Gastrocnemius medialis (tissue), 4 donors: ENCODE measurements at places on chromosomes 7 and 10.

DNA sequence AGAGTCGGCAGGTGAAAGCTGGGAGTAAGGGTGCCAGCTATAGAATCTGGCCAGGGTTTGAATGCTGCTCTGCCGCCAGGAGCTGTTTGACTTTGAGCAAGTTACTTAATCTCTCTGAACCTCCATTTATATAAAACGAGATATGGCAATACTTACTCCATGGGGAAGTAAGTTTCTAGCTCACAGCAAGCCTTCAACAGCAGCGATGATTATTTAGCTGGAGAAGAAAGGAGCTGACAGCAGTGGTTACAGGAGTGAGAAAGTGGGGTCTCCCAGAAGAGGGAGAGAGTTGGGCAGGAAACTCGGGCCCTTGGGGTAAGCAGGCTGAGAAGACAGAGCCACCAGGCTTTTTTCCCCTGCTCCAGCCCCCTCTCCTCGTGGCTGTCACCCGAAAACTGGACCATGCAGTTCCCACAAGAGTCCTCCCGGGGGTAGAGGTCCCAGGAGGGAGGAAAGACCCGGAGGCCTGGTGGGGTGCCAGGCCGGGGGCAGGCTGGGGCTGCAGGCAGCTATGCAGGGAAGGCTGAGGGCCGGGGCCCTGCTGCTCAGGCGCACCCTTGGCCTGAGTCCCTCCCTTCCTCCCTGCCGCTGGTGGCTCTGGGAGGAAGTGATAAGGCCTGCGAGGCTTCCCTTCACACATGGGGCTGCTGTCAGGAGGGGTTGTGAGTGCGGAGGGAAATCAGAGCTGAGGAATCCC is 3.5 kb downstream of the NOS3 start:
- DNase-seq = no peak

- no peak for DNase-seq
Observed at GRCh38 chr10:44671319-44671718, 239.8 kb upstream of the TMEM72 start.

GRCh38 chr7:108079648-108080591 is 50.2 kb downstream of the LAMB4 start:
- no peak for DNase-seq

GRCh38 chr7:102072003-102072402 is 214.7 kb upstream of the SH2B2 start:
- DNase-seq = no peak

DNA sequence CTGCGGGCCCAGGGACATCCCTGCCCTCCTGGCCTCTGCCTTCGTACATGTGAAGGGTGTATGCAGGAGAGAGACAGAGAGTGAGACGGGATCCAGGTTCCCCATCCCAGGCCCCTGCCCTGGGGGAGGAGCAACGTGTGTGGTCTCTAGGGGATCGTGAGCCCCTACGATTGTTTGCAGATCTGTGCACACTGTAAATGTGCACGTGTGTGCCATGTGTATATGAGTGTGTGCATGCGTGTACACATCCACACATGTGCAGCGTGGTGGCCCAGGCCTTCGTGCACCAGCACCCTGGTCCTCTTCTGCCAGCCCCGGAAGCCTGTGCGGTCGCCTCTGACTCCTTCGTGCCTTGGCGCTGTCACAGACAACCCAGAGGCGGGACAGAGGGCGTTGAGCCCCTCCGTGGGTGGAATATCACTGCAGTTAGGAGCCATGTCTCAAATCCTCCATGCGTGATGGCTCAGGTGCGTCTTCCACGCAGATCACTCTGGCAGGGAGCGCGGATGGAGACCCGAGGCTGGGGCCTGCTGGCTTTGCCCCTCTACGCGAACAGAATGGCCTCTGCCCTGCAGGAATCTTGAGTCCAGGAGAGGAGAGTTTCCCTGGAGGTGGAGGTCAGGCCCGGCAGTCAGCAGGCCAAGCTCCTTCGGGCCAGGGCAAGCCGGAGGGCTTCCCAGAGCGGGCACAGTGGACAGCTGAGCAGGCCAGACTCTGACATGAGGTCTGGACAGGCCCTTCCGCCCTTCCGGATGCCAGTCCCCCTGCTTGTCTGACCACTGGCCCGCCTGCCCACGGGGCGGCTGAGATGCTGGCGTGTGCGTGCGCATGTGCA is 97.5 kb downstream of the UNCX start:
- no peak for DNase-seq

GRCh38 chr10:62735464-62736167 is 68.9 kb upstream of the ADO start:
- no peak for DNase-seq

DNA sequence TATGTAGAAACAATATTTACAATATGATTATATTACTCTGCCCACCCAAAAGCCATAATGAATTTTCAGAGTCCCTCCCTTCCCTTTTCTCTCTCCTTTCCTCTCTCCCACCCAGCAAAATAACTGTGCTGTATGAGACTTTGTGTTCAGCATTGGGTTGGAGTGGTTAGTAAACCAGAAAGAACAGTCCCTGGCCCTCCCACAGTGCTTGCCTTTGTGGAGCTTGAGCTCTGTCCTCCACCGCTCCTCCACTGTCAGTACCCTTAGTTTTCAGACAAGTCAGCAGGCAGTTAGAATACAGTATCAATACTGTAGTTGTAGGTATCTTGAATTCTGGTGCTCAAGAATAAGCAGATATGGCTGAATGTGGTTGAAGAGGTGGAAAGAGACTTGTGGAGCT is 92.7 kb downstream of the CDK14 start:
- no peak for DNase-seq

DNA sequence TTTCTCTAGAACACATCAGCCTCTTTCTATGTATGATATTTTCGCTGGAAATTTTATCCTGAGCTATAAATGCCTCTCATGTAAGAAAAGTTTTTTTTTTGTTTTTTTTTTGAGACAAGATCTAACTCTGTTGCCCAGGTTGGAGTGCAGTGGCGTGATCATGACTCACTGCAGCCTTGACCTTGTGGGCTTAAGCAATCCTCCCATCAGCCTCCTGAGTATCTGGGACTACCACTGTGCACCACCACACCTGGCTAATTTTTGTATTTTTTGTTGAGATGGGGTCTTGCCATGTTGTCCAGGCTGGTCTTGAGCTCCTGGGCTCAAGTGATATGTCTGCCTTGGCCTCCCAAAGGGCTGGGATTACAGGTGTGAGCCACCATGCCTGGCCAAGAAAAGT is 80.4 kb downstream of the ADK start:
- DNase-seq = no peak

GRCh38 chr10:23373156-23373555 is 28.6 kb upstream of the C10orf67 start:
- no peak for DNase-seq

DNA sequence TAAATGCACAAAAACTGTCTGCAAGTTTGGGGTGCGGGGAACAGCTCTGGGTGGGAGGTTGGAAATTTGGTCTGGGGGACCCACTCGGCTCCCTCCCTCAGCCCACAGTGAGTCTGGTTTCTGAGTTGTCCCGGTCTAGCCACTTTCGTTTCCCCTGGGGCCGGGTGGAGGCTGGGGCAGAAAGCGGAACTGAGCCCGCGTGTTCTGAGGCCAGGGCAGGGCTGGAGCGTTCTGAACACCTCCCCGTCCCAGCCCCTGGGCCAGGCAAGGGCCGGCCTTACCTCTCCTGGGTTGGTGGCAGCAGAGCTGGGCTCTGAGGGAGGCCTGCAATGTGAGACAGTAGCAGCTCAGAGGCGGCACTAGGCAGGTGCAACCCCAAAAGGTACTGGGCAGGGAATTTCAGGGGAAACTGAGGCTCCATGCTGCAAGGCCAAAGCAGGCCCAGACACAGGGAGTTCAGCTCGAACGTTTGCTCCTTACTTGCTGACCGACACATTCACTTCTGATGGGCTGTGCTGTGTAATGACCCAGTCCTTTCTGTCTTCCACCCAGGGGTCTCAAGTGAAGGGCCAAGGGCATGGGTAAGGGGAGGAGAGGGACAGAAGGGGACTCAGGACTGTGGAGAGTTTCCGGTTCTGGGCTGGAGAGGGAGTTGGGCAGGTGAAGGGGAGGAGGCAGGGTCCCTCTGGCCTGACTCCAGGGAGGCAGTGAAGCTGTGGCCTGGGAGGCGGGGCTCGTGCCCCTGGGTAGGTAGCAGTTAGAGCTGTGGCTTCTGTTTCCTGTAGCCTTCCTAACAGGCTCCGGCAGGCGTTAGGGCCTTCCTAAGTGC is 3.0 kb downstream of the IRF5 start:
- no peak for DNase-seq

- DNase-seq = no peak
Observed at GRCh38 chr10:118444069-118444468, 101.9 kb upstream of the FAM204A start.

- no peak for DNase-seq
Observed at GRCh38 chr7:32206987-32207386, 136.8 kb upstream of the PDE1C start.

- no peak for DNase-seq
Observed at GRCh38 chr7:30148951-30149459, 14.2 kb downstream of the MTURN start.

GRCh38 chr7:105636982-105637381 is 55.7 kb upstream of the EFCAB10 start:
- DNase-seq = no peak

DNA sequence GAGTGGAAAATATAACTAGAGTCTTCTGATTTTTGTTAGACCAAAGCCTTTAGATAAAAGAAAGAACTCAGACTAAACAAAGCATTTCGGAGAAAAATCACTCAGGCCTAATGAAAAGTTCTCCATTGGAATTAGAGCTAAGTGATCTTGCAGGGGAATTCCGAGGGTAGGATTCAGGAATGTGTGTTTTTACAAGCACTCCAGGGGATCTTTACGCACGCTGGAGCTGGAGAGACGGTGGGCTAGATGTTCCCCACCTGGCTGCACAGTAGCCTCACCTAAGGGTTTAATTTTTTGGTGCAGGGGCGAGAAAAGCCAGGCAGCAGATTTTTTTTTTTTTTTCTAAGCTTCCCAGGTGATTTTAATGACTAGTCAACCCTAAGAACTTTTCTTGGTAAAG is 7.9 kb upstream of the PAPSS2 start:
- no peak for DNase-seq

DNA sequence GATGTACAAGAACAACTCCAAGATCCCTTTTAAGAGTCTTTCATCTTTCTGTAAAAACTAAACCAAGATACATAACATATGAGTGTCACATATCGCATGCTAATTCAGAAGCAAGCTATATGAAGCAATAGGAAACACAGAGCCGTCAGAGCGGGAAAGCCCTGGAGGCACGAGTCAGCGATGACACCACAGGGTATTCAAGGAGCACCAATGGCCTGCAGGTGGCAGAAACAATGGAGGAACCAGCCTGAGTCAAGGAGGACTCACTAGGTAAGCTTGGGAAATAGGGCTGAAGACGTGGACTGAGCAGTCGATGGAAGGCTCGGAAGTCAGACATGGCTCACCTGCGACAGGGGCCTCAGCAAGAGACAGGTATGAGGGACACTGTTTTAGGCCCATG is 214.4 kb downstream of the FAM107B start:
- no peak for DNase-seq

- no peak for DNase-seq
Observed at GRCh38 chr7:36367561-36368077, 22.0 kb upstream of the ANLN start.

DNA sequence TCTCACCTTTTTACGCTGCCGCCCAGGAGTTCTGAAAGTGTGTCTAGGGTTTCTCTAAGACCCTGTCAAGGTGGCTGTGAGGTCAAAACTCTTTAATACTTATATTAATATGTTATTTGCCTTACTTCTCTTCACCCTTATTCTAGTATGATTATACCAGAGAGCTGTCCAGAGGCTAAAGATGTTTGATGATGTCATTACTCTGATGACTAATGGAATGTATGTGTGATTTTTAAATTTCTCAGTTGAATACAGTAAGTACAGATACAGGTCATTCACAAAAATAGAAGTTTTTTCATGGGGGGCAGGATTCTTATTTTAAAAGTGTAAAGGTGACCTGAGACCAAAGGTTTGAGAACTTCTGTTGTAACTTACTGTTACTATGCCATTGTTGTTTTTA is 150.6 kb upstream of the FOXP2 start:
- no peak for DNase-seq

DNA sequence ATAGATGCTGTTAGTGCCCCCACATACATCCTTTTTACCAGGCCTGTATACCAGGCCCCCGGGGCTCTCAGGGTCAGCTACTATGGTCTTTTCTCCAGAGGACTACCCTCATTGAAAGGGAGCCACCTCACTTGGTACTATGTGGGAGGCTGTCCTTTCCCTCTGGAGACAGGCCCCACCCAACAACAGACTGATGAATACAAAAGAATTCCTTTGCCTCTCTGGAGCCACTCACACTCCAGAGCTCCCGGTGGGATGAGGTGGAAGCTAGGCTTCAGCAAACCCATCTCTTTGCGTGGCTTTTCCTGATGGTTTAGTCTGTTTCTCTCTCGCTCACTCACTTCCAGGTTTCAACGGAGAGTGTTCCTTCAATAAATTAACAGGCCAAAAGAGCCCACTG is 30.3 kb downstream of the ANKMY2 start:
- DNase-seq = no peak

GRCh38 chr10:103193107-103193819 is at the start of gene NT5C2:
NT5C2 (minus strand) TSS chr10:103193272; CDS start chr10:103174958, 18,314 bp downstream.
- peak; percentile 73 for DNase-seq

- DNase-seq = no peak
Observed at GRCh38 chr10:96339956-96340904, 18.6 kb downstream of the OPALIN start.

- DNase-seq = no peak
Observed at GRCh38 chr7:131620673-131621609, 64.5 kb upstream of the PODXL start.

- no peak for DNase-seq
Observed at GRCh38 chr10:66214721-66215404, 711.0 kb upstream of the LRRTM3 start.

GRCh38 chr7:35036361-35037171 is 719 bp downstream of the DPY19L1 start:
- DNase-seq = peak; percentile 23

- peak; percentile 53 for DNase-seq
Observed at GRCh38 chr7:66145400-66146104, 30.9 kb downstream of the CRCP start.

GRCh38 chr10:4807761-4808507 is 18.1 kb upstream of the AKR1E2 start:
- no peak for DNase-seq

- no peak for DNase-seq
Observed at GRCh38 chr10:57638411-57638810, 629.3 kb downstream of the IPMK start.

DNA sequence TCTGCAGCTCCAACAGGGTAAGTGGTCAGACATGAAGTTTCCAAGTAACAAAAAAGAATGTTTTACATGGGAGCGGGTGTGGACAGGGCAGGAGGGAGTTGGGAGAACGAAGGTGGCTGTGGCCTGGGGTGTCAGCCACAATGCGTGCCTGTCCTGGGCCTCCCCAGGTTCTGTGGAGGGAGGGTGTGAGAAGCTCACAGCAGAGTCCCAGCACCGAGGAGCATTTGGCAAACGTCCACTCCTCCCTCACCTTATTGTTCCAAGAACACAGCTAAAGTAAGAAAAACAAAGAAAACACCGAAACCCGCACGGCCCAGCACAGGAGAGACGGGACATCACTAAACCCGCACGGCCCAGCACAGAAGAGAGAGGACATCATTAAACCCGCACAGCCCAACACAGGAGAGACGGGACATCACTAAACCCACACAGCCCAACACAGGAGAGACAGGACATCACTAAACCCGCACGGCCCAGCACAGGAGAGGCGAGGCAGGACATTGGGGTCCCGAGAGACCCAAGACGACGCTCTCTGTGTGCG is 226.4 kb downstream of the MAD1L1 start:
- peak; percentile 9 for DNase-seq
